ENCODE measurements at places on chromosomes 5 and 9. TPM values are rescaled to one million over a fixed set of nuclear protein-coding genes. Genes with fewer than 3 reads are reported as not detected.

DNA sequence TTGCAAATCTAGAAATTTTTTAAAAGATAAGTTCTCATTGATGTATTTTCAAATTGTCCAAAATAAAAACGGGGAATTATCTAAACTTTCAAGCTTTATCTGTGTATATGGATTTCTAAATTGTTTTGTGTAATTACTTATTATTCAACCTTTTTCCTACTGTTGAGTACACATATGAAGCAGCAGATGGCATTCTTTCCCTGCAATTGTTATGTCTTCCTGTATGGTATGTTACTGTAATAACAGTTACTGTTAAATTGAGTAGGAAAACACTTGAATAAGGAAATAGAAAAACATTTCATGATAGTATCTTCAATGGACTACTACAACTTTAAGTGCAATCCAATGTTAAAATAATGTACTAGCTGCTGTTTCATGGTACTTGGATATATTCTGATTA is 124.8 kb downstream of the RANBP17 start:
- no peaks in the 10 kb centered on the region for H3K4me1 ChIP-seq
- no peak overlapping the region for H3K27ac ChIP-seq
- H3K4me3 ChIP-seq: no peak overlapping the region
- H3K27me3 ChIP-seq: no peaks in the 10 kb centered on the region
- no peak for DNase-seq

DNA sequence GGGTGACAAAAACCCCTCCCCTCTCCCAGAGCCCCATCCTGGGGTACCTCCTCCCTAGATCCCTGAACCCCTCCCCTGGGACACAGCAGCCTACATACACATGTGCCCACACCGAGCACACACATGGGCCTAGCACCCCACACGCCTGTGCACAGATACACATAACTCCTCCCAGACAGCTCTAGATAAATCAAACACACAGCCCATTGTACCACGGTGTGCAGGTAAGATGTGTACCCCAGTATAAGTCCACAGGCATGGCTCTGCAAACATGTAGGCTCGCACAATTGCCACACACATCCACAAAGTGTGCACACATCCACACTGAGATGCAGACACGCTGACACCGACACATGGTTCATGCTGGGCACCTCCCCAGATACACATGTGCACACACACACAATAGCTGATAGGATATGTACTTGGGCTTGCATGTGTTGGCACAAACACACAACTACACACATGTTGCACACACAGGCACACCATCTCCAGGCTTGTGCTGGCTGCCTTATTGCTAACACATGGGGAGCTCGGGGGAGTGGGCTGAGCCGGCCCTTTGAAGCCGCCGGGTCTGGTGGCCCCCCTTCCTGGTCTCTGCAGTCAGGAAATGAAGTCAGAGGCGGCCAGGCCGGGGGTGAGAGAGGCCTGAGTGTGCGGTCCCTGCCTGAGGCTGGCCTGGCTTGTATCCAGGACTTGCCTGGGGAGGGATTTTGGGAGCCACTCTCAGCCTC is 30.2 kb downstream of the GOLGA2 start:
- H3K4me3 ChIP-seq: no peak overlapping the region
- DNase-seq: no peak
- no peak overlapping the region for H3K27ac ChIP-seq
- H3K27me3 ChIP-seq: peaks cover 11% of the 10 kb centered on the region
- peaks cover 10% of the 10 kb centered on the region for H3K4me1 ChIP-seq

DNA sequence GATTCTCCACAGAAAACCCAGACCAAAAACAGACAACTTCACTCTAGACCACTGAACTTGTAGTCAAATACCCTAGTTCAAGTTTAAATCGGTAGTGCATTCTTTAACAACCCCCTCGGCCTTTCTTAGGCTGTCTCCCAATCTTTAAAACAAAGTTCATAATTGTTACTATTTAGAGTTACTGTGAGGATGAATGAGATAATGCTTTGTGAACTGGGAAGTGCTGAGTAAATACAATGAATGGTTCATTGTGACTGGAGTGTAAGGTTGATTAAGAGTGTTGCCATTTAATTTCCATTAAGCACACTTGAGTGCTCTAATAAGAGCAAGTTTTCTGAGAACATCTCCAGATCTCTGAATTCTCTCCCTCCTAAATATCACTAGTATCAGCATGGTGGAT is 228.8 kb upstream of the PIK3R1 start:
- H3K27me3 ChIP-seq: no peaks in the 10 kb centered on the region
- DNase-seq: no peak
- H3K4me1 ChIP-seq: no peaks in the 10 kb centered on the region

GRCh38 chr5:51466214-51466613 is 83.0 kb downstream of the ISL1 start:
- H3K27ac ChIP-seq: no peak overlapping the region
- no peak overlapping the region for H3K4me3 ChIP-seq
- no peaks in the 10 kb centered on the region for H3K27me3 ChIP-seq

- no peak for DNase-seq
- no peak overlapping the region for H3K27ac ChIP-seq
- H3K36me3 ChIP-seq: no peaks in the 10 kb centered on the region
- H3K4me1 ChIP-seq: no peaks in the 10 kb centered on the region
- no peaks in the 10 kb centered on the region for H3K27me3 ChIP-seq
- no peak overlapping the region for H3K4me3 ChIP-seq
These were observed 197.4 kb downstream of the ERCC6L2 start for GRCh38 chr9:96072930-96073329.

GRCh38 chr9:132383462-132383883 is 23.2 kb downstream of the TTF1 start:
- H3K27ac ChIP-seq: peak overlapping the region; percentile 13
- DNase-seq: no peak
- H3K27me3 ChIP-seq: no peaks in the 10 kb centered on the region

- no peaks in the 10 kb centered on the region for H3K4me1 ChIP-seq
- H3K36me3 ChIP-seq: no peaks in the 10 kb centered on the region
- no peak for DNase-seq
- no peak overlapping the region for H3K27ac ChIP-seq
These were observed 39.9 kb downstream of the KIF4B start for GRCh38 chr5:155053501-155053900.

DNA sequence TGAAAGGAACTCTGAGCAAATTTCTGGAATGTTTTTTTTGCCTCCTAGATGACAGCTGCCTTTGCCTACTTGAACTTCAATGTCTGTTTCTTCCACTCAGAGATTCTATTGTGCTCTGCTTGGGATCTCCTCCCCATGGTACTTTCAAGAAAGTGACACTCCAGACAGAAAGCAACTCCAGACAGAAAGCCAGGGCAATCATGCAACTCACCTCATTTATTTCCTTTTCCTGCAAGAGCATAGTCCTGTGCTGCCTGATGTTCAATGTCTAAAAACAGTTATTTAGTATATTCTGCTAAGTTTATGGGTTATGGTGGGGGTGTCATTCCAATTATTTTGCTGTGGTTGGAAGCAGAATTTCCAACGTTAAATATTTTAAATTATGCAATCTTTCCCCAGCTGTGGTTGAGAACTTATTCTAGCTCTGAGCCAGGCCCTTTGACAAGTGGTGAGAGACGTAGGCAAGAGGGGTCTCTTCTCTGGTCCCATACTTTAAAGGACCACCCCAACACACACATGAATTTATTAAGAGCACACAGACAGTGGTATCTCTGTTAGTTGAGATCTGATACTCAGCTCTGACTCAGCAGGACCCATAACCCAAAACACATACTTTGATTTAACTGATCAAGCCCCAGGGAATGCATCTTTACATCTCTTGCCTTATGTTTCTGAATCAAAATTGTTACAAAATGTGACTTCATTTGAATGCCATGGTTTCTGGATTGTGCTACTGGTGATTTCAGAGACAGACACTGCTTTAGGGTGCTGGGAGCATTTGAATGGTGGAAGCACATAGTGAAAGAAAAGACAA is 39.5 kb upstream of the MAMDC2 start:
- H3K27ac ChIP-seq: no peak overlapping the region
- H3K4me1 ChIP-seq: no peaks in the 10 kb centered on the region
- no peak for DNase-seq
- H3K4me3 ChIP-seq: no peak overlapping the region
- no peaks in the 10 kb centered on the region for H3K36me3 ChIP-seq
- H3K27me3 ChIP-seq: no peaks in the 10 kb centered on the region

DNA sequence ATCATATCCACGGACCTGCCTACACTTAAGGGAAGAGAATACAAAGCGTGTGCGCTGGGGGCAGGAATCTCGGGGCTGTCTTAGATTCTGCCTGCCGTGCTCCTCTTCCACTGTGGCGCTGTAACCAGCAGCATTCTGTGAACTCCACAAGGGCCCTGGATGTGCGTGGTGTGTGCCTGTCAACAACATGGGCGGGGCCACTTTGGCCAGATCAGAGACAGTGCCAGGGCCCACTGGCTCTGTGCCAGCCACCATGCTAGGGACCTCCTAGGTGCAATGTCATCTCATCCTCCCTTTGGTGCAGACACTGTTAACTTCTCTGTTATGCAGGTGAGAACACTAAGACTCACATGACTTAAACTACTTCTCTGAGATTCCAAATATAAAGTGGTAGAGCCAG is 113.7 kb downstream of the COL23A1 start:
- no peak overlapping the region for H3K4me3 ChIP-seq
- no peak for DNase-seq

Gene PTGDS
- 41.0 TPM for total RNA-seq

GRCh38 chr5:149442563-149443182 is 63.6 kb upstream of the IL17B start:
- H3K27ac ChIP-seq: no peak overlapping the region
- DNase-seq: peak; percentile 65
- H3K4me1 ChIP-seq: peaks cover 12% of the 10 kb centered on the region
- no peaks in the 10 kb centered on the region for H3K36me3 ChIP-seq

Gene HAVCR1
- total RNA-seq: 1.7 TPM

Gene NR2F1-AS1
- total RNA-seq: not detected

Gene PCDHGA1
- total RNA-seq: not detected

Gene MEIKIN
- total RNA-seq: not detected

GRCh38 chr9:117677572-117677971 is 26.6 kb upstream of the TLR4 start:
- no peak for DNase-seq
- no peaks in the 10 kb centered on the region for H3K27me3 ChIP-seq
- no peak overlapping the region for H3K27ac ChIP-seq
- no peaks in the 10 kb centered on the region for H3K36me3 ChIP-seq
- no peaks in the 10 kb centered on the region for H3K4me1 ChIP-seq

GRCh38 chr9:28650327-28650726 is 1077.0 kb upstream of the C9orf72 start:
- H3K27ac ChIP-seq: no peak overlapping the region
- H3K4me3 ChIP-seq: no peak overlapping the region
- H3K36me3 ChIP-seq: no peaks in the 10 kb centered on the region
- no peaks in the 10 kb centered on the region for H3K27me3 ChIP-seq

DNA sequence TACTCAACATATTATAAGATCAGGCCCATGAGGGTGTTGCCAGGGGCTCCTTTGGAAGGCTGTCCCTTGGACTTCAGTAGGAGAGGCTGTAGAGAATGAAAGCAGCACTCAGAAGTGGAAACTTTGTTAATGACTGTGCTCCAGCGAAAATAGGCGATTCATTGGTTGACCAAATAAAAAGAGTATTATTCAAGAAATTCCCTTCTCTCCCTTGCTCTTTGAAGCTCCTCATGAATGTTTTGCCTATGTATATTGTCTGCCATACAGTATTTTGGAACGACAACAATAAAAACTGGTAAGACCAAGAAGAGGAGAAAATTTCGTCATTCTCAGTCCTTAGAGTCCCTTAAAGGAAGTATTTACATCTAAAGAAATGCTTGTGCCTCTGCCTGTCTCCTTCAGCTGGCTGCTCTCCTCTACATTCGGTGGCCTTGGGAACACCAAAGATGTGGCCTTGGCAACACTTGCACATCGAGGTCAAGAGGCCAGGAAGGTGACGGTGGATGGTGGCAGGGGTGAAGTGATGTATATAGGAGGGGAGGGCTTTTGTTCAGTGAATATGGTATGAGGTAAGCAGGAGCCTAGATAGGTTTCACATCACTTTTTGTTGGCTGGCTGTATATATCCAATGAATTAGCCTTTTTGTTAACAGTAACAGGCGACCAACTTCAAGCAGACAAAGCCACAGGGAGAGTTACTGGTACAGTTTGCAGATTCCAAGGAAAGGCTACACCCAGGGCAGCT is 95.0 kb upstream of the ACTBL2 start:
- H3K36me3 ChIP-seq: no peaks in the 10 kb centered on the region
- no peaks in the 10 kb centered on the region for H3K4me1 ChIP-seq
- no peak overlapping the region for H3K27ac ChIP-seq
- no peak for DNase-seq

GRCh38 chr9:86186696-86187095 is 72.8 kb downstream of the C9orf153 start:
- H3K27me3 ChIP-seq: no peaks in the 10 kb centered on the region
- H3K4me1 ChIP-seq: no peaks in the 10 kb centered on the region
- H3K4me3 ChIP-seq: no peak overlapping the region
- H3K27ac ChIP-seq: no peak overlapping the region
- no peaks in the 10 kb centered on the region for H3K36me3 ChIP-seq

Gene FEM1C
- 44.2 TPM for total RNA-seq

GRCh38 chr9:116238225-116238624 is 84.6 kb downstream of the PAPPA start:
- H3K36me3 ChIP-seq: no peaks in the 10 kb centered on the region
- H3K4me3 ChIP-seq: no peak overlapping the region
- no peak overlapping the region for H3K27ac ChIP-seq

- no peaks in the 10 kb centered on the region for H3K36me3 ChIP-seq
- H3K27ac ChIP-seq: no peak overlapping the region
- H3K4me1 ChIP-seq: peaks cover 22% of the 10 kb centered on the region
- DNase-seq: peak; percentile 86
- H3K4me3 ChIP-seq: peak overlapping the region; percentile 40
- H3K27me3 ChIP-seq: peaks cover 50% of the 10 kb centered on the region
These were observed 558 bp downstream of the SHROOM1 start for GRCh38 chr5:132829742-132830435.

GRCh38 chr5:73280821-73281746 is 108.1 kb downstream of the TMEM174 start:
- H3K4me1 ChIP-seq: no peaks in the 10 kb centered on the region
- H3K4me3 ChIP-seq: no peak overlapping the region
- H3K36me3 ChIP-seq: no peaks in the 10 kb centered on the region

- H3K36me3 ChIP-seq: no peaks in the 10 kb centered on the region
- DNase-seq: no peak
- no peak overlapping the region for H3K27ac ChIP-seq
- no peak overlapping the region for H3K4me3 ChIP-seq
These were observed 123.1 kb downstream of the PIP5K1B start for GRCh38 chr9:68827837-68828744.

DNA sequence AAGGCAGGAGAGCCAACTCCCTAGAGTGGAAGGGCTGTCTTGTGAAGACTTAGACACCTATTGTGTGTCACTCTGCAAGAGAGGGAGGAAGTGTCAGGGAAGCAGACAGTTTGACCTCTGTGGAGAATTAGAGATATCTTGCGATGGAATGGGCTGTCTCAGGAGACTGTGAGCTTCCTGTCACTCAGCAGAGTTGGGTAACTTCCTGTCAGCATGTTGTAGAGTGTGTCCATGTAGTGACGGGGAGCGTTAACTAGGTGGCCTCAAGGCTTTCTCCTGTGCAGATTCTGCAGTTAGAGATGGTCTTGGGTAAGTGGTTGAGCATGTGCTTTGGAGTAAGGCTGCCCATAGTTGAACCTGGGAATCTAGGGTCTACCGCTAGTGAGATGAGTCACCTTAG is 136.5 kb downstream of the KIF4B start:
- no peak overlapping the region for H3K27ac ChIP-seq
- no peak overlapping the region for H3K4me3 ChIP-seq
- DNase-seq: no peak
- no peaks in the 10 kb centered on the region for H3K4me1 ChIP-seq
